ENCODE measurements at places on chromosomes 7 and 10.

GRCh38 chr10:77939561-77940001, 13.0 kb upstream of the DLG5 start:
- no peak for DNase-seq

GRCh38 chr10:77710081-77710551, 72.5 kb upstream of the KCNMA1 start:
- no peak for DNase-seq

DNA sequence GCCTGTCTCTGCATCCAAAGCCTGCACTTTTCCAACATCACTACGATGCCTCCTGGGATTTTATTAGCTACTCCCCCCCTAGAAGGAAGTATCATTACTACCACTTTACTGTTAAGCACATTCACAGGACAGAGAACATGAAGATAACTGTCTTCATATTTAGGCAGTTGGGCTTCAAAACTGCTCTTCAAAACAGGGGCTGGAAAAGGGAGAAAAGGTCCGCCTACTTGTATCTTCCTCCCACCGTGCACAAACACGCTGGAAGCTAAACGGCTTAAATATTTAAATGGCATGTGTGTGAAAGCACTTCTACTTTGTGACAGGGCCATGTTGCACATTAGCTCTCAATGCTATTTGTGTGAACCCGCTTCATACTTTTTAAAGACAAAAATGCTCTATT, 999 bp downstream of the ITIH5 start:
- no peak for DNase-seq

DNA sequence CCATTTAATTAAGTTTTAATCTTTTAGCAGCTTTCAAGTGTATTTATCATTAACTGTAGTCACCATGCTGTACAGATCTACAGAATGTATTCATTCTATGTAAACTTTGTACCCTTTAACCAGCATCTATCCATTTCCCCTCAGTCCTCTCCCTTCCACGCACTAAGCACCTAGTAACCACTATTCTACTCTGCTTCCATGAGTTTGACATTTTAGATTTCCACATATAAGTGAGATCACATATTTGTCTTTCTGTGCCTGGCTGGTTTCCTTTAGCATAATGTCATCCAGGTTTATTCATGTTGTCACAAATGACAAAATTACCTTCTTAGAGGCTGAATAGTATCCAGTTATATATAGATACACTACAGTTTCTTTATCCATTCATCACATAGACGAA, 79.7 kb downstream of the BTAF1 start:
- no peak for DNase-seq

DNA sequence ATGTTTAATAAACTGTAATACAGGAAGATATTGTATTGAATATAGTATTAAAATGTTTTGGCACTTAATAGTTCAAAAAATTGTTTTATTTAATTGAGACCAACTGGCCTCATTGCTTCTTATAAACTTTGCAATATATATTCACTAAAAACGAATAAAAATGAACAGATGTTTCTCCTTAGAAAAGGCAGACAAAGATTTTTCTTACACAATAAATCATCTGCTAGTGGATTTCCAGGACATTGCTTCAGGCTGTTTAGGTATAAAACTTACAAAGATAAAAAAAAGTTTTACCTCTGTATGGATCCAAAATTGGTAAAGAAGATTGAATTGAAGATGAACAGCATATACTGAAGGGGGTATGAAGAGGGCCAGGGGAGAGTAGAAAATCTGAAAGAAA, 143.6 kb downstream of the AGMO start:
- DNase-seq, result no peak

GRCh38 chr10:117457071-117457810, 82.0 kb upstream of the PDZD8 start:
- no peak for DNase-seq

- no peak for DNase-seq
These were observed 39.1 kb downstream of the DOCK4 start for GRCh38 chr7:112167147-112167546.

DNA sequence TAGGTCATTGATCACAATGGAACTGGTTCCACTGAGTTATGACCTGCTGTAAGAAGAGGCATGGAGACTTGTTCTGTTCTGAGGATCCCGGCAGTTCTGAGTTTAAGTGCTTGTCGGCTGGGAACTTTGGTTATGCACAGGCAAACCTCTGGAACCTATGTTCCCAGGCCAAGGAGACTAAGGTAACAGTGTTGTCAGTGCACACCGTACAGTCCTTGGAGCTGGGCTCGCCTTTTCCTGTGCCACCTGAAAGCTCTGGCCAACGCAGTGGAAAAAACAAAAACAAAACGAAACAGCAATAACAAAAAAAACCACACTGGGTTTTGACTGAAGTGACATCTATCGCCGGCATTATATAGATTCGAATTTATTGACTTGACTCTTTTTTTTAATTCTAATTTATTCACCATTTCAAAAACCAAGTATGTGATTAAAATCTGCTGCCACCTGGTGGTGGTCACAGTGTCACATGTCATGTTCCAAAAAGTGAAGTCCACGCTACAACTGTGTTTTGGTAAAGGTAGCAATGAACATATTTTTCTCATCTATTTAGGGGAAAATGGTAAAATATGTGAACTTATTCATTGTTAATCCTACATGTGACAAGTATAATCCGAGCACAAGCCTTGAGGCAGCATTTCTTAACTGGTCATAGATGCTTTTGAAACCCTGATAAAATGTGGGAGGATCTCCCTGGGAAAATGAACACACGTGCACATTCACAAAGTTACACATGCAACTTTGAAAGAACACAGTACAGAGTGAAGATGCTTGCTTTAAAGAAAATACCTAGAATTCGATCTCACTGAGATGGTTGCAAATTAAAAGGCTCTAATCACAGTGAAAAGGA, 113.8 kb upstream of the PPP2R2D start:
- DNase-seq, result no peak

- no peak for DNase-seq
These were observed 200.9 kb downstream of the GRID1 start for GRCh38 chr10:86165666-86166065.

- no peak for DNase-seq
These were observed 624 bp upstream of the ZNF783 start for GRCh38 chr7:149261316-149261828.

DNA sequence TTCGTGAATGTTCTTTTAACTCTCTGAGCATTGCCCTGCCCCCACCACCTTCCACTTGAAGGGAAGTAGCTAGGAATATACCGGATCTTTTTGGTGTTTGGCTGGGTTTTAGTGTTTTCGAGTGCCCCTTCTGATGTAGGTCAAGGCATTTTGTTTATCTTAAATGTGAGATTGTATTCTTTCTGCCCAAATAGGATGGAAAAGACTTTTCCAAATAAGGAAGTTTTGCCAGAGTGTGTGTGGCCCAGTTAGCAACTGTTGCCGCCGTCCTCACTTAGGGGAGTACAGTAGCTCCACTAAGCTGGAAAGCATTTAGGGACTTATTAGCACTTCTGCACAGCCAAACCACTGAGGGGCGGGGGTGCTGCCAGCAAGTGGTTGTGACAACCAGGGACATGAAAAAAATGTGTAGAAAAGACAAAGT, 29.8 kb upstream of the VCL start:
- DNase-seq, result no peak

- DNase-seq, result peak; percentile 20
These were observed 81.1 kb downstream of the ZMIZ1 start for GRCh38 chr10:79149662-79150443.

GRCh38 chr7:2512713-2513112, 6.9 kb upstream of the LFNG start:
- DNase-seq, result no peak

- DNase-seq, result no peak
These were observed 54.1 kb downstream of the NRAP start for GRCh38 chr10:113609704-113610108.

DNA sequence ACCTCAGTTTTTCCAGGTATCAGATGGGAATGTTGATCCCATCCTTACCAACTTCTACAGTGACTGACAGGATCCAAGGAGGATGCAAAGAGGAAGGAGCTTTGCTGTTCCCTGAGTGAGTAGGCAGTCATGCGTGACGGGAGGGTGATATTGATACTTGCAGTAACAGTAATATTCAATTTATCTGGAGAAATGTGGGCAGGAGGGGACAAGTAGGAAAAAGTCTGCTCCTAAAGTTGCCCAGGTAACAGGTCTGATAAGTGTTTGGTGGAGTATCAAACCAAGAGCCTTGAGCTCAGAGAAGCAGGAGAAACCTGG, 3.3 kb upstream of the ZCCHC24 start:
- DNase-seq, result no peak

DNA sequence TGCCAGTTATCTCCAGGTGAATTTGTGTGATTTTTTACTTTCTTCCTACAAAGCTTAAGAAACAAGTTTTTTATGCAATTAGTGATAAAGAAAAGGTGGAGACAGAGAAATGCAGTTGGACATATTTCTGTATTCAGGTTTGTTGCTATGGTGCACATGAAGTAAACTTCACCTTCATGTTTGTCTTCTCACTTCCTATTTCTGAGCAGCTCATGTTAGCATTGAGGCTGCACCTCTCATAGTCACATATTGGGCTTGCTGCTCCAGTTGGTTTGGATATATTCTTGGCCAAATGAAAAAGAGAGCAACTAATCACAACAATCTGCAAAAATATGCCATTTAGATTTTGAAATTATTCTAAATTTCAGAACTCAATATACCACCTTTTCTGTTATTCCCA, 475.6 kb upstream of the ZWINT start:
- no peak for DNase-seq

DNA sequence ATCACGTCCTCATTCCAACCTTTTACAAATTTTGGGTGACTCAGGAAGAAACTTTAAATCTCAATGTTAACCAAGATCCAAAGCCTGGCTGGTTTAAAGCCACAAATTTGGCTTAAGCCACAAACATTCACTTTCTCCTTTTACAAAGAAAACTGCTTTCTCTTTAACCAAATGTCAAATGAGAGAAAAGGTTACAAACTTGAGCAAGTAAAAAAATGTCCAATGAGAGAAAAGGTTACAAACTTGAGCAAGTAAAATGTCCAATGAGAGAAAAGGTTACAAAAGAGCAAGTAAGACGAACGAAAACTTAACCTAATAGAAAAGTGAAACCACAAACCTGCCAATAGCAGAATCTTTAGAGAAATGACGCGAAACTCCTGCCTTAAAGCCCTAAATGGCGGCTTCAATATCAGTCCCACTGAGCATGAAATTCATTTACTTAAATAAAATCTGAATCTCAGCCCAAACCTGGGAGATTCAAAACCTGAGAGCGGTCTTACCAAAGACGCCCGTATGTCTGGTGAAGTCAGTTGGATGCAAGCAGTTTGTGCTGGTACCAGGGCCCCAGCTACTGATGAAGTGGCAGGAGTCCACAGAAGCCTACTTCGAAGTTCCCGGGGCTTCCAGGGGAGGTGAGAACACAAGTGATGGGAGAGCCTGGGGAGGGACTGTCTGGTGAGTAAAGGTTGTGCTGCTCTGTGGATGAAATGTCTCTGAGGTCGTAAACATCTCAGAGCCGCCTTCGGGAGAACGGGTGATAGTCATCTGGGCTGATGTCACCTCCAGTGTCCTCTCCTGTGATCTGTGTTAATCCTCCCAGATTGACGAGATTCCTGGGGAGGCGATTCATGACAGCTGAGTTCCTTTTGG, 74.6 kb downstream of the PAXIP1 start:
- DNase-seq, result no peak

- no peak for DNase-seq
These were observed 108.5 kb downstream of the CFTR start for GRCh38 chr7:117588352-117588794.

Measured in activated T-helper 1 cell treated with anti-CD3 and anti-CD28 coated beads, Interleukin-2, amount 50 U/mL, for 16 hours (primary cell).